ENCODE measurements at places on chromosomes 12 and 14.

GRCh38 chr12:90953956-90954421 lies 987 bp downstream of the CCER1 start:
- no peak for DNase-seq

GRCh38 chr14:102057480-102058114 lies 29.2 kb downstream of the HSP90AA1 start:
- DNase-seq = no peak

DNA sequence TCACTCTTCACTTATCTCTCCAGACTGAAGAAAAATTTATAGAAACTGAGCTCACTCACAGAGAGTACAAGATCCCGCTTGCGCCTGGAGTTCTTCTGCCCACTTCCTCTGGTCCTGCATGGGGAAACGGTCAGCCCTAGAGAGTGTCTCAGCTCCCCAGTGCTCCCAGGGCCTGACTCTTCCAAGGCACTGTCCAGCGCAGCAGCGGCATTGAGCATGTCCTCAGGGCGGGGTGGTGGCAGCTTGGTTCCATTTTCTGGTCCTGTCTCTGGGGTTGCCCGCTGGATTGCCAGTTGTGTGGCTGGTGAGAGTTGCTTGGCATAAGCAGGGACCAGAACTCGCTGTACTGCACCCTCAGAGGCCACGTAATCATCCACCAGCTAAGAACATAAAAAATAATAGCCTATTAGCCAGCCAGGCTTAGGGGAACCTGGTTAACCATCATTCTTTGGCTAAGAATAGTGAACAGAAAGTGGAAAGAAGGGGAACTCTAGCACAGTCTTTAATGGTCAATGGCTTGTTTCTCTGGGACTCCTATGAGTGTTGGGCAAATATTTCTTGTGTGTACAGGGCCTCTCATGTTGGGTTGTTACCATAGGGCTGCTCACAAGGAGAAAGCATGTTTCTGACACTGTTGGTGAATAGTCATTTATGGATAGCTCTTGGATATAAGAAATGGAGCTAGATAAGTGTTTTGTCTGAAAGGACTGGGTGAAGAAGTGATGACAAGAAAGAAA lies 13.7 kb upstream of the AJUBA start:
- no peak for DNase-seq

DNA sequence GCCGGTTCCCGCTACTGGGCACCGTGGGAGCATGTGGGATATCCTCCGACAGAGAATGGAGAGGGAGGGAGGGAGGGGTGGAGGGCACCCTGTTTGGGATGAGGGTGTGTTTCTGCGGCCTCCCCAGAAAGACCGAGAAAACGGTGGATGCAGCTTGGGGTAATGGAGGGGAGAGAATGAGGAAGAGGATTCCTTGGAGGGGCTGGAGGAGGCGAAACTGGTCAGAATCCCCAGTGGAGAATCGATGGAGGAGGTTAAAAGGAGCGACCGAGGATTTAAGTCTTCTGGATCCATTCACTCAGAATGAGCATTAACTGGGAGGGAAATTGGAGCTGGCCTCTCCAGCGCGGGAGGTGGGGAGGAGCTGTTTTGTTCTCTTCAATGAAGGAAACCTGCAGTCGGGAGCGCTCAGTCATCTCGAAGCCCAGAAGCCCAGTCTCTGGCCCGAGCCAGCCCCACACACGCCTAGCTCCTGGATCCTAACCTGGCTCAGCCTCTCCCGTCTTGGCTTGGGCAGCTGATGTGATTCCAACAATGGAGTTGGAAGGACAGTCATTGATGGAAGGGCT lies 581 bp downstream of the ARG2 start:
- no peak for DNase-seq

GRCh38 chr14:30553311-30553989 lies 5.5 kb upstream of the G2E3 start:
- no peak for DNase-seq

GRCh38 chr14:69360438-69361108 lies 37.5 kb downstream of the ERH start:
- no peak for DNase-seq

- DNase-seq = no peak
Measured at GRCh38 chr14:101257551-101257950, 303.7 kb upstream of the DIO3 start.

- no peak for DNase-seq
Measured at GRCh38 chr12:55692631-55693322, 14.9 kb downstream of the ITGA7 start.

DNA sequence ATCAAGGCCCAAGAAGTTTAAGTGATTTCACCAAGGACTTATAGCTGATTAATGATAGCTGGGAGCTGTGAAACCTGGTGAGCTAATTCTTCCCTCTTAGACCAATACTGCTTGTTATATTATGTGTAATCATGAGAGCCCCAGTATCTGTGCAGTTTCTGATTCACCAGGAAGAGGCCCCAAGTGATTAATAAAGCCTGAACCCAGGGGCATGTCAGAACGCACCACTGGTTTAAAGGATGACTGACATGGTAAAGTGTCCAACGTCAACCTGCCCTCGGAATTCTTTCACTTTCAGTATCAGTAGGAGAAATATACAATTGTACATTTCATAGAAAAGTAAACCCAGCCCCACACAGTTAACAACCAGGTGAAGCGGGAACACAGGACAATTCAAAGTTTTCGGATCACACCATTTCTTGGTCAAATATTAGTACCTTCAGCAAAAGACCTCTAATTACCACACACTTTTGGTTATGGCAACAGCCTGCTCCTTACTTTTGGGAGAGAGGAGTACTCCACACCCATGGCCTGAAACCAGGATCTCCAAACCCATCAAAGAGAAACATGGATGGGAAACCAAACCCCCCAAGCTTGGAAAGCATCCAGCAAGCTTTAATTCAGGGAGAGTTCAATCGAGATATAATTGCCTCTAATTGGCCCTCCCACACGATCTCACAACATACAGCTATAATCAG lies 28.5 kb downstream of the TMCC3 start:
- no peak for DNase-seq

- DNase-seq = no peak
Measured at GRCh38 chr12:113735131-113735530, 231.0 kb downstream of the RBM19 start.

GRCh38 chr14:69318901-69319475 lies 59.0 kb downstream of the GALNT16 start:
- DNase-seq = no peak

- DNase-seq = no peak
Measured at GRCh38 chr12:10667581-10667980, 6.3 kb downstream of the STYK1 start.

DNA sequence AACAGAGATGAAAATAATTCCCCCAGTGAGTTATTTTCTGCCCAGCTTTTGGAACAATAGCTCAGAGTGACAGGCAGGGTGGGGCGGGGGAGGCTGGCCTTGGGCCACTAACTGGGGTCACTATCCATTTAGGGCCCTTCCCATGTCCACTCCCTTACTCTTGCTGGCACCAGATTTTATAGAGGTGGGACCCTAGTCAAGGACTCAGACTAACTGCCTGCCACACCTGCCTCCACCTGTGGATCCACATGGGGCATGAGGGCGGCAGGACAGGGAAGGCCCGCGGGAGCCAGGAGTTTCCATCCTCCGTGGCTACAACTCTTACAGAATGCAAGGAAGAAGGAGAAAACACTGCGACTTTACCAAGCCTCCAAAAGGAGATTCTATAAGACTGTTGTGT lies 10.1 kb downstream of the VDR start:
- no peak for DNase-seq

DNA sequence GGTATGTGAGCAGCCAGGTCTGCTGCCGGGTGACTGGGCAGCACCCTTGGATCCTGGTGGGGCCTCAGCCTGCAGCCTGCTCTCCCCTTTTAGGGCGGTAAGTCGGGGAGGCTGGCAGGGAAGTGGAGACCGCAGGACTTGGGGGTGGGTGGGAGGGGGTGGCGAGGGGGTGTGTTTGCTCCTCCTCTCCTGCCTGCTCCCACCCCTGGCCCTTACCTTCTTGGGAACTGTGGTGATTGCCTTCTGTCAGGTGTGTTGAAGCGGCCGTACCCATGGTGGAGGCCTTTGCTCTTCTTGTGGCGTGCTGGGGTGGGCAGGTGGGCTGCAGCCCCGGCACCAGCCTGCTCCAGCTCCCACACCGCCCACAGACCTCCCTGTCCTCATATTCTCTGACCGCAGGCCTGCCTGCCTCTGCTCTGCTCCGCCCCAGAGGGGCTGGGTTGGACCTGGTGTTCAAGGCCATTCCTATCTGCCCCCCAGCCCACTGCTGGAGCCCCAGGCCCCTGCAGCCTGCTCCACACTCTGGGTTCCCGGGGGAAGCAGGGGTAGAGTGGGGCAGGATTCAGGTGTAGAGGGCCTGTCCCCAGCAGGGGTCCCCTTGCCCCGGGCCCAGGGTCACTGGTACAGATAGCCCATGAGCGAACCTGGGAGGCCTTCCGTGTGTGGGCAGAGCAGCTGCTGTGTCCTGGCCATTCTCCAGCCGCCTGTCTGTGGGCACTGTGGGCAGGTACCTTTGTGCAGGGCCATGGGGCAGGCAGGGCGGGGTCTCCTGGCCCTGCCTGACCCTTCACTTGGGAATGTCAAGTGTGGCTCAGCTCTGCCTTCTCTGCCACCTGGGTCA lies 5.2 kb downstream of the TEDC1 start:
- DNase-seq = no peak

DNA sequence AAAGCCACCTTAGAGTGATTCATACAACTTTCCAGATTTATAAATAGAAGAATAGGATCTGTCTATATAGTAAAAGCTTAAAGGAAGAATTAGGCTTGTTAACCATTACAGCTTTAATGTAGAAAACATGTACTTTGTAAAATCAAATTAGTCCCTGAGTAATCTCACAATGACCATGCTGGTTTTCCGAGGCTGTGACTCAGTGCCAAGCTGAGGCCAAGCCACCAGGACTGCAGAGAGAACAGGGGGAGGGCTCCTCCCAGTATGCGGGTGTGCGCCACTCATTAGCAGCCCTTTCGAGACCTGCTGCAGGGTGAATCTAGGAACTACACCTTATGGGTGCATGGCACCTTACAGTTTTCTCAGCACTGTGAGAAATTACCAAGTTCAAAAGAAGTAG lies 167.0 kb downstream of the EFCAB11 start:
- no peak for DNase-seq

DNA sequence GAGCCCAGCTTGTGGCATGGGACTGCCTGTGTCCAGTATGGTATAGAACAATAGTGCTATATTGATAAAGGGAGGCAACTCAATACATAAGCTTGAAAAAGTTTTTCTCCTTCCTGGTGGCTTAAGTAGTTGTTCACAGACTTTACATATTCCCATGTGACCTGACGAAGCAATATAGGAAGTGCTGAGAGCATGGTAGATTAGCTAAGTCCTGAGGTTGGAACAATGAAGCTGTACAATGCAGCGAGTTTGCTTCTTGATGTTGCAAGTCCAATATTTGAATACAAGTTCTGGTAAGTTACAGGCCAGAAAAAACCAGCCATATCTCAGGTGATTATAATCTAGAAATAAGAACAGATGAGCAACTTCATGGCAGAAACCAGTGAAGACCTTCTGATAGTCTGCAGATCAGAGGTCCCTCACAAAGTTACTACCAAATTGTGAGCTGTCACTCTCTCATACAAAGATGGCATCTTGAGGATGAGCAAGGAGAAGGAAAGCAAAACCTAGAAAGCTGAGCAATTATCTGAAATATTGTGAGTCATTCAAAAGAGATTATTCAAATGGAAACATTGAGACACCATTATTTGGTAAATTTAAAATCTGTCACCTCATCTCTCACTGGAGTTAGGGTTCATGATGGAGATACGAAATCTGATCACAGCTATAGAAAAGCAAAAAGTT lies 72.9 kb upstream of the BTG1 start:
- DNase-seq = no peak

GRCh38 chr12:28631831-28632230 lies 441.6 kb downstream of the CCDC91 start:
- DNase-seq = no peak

GRCh38 chr12:63042646-63043045 lies 107.7 kb upstream of the PPM1H start:
- no peak for DNase-seq

- DNase-seq = no peak
Measured at GRCh38 chr12:117073611-117074010, 25.6 kb downstream of the TESC start.

DNA sequence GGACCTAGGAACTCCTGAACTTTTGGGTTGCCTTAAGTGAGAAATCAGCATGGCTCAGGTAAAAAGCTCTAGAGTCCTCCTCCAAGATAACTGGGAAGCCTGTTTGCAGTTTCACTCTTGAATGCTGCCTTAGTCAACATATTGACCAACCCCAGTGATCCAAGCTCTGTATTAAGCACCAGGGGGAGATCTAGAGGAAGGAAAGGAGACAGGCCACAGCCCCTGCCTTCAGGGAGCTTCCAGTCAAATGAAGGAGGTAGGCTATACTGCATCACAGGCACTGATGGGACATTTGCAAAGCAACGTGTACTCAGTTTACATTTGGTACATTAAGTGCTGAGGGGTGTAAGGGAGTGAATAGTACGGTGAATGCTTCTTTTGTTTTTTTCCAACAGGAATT lies 1.2 kb upstream of the CSAD start:
- no peak for DNase-seq

DNA sequence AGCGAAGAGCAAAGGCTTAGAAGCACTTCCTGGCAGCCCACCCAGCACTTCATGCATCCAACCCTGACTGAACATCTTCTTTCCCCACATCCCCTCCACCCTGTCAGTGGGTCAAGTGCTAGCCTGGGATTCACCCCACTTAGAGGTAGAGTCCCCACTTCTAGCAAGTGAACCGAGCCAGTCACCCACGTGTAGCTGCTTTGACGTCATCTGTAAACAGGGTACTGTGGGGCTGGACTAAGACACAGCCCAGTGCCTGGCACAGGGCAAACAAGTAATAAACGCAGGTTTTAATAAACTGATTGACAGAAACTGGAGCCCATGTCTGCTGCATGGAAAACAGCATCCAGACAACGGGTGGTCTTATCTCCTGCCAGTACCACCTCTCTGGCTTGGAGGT lies 61.7 kb downstream of the ITPK1 start:
- DNase-seq = no peak

GRCh38 chr14:101873991-101874390 lies 90.4 kb upstream of the DYNC1H1 start:
- no peak for DNase-seq

DNA sequence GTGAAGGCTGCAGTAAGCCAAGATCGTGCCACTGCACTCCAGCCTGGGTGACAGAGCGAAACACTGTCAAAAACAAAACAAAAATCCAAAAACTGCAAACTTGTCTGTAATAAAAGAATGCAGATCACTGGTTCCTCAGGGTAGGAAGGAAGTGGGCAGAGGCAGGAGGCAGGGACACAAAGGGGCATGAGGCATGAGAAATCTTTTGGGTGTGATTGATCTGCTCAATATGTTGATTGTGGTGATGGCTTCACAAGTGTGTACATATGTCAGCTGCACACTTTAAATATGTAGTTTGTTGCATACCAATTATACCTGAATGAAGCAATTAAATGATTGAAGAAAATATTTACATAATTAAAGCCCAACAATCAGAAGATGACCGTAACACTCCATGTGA lies 117.6 kb downstream of the CMAS start:
- no peak for DNase-seq

- DNase-seq = no peak
Measured at GRCh38 chr14:95526483-95527386, 8.1 kb upstream of the GLRX5 start.

GRCh38 chr12:124884587-124885438 lies 21.1 kb upstream of the SCARB1 start:
- DNase-seq = no peak
